ENCODE measurements at places on chromosomes 16 and 17.

DNA sequence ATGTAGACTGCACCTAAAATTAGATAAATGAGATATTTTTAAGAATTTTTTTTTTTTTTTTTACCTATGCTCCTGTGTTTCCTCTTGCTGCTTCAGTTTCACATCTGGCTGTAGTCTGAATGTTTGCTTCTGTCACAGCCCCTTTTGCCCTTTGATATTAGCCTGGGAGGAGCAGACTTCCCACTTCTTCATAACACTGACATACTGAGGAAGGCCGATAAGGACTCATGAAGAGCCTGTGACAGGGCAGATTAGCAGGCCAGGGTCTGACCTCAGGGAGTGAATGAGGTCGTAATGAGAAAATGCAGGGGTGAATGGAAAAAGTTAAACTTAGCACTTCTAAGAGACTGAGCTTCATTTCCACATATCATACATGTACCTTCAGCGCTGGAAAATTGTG lies at the start of gene SLFN14:
Gene SLFN14 (minus strand): TSS at position 117 of the 400 bp plus-strand sequence. CDS start 2,757 bp downstream, outside the sequence.
- no peak for DNase-seq

DNA sequence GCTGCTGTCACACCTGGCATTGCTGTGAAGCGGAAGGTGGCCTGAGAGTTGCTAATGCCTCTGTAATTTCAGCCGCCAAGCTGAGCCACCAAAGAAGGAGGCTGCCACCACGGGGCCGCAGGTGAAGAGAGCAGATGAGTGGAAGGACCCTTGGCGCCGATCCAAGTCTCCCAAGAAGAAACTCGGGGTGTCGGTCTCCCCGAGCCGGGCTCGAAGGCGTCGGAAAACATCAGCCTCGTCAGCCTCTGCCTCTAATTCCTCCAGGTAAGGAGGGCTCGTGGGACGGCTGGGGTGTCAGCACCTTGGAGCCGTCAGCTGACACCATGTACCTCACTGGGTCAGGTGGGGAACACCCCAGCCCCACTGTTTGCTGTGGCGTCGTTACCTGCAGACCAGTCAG lies 16.2 kb upstream of the IL17C start:
- DNase-seq = no peak

DNA sequence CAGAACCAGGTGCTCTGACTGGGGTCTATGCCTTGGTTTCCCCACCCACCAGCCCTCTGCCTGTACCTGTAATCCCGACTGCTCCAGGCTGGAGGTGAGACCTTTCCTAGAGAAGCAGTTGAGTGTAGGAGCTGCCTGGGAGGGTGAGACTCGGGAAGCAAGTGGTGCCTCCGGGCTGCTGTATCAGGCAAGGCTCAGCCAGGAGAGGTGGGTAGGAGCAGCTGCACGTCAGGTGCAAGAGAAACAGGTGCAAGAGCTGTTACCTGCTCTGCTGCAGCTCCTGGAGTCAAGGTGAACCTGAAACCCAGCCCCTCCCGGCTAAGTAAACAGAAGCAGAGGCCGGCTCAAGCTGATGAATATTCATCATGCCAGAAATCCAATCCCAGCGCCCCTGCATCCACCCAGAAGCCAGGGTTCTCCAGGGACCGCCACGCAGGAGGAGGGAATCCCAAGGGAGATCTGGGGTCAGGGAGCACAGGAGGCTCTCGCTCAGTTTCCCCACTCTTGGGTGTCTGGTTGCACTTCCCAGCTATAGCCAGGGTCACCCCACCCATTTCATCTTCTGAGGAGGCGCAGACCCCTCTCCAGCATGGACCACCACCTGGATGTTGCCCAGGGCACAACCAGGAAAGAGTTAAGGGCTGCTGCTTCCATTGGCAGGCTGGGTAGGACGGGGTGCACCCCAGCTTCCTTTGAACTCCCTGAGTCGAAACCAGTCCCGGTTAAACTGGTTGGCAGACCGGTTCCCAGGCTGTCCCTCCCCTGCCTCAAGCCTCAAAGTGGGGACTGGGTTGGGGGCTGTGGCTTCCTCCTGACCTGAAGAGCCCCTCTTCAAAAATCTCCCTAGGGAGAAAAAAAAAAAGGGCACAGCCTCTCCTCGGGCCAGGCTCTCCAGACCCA lies at the start of gene PRR15L:
Gene PRR15L (minus strand): TSS at position 293 of the 900 bp plus-strand sequence. CDS start 4,649 bp downstream, outside the sequence.
- no peak for DNase-seq

DNA sequence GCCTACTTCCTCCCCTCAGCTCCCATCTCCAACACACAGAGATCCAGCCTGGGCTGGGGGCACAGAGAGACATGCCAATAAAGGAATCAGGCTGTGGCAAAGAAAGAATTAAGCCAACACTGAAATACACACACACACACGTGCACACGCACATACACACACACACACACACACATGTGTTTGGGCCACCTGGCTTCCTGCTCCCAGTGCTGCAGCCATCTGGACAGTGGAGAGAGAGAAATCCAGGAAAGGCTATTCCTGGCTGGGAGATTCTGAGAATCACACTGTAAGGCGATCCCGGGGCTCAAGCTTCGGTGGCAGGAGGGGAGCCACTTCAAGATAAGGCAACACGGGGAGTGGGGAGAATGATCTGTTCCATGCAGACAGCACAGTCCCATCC lies 72.4 kb downstream of the NOG start:
- DNase-seq = no peak

GRCh38 chr16:67243481-67243880 lies 3.8 kb downstream of the FHOD1 start:
- DNase-seq = no peak

DNA sequence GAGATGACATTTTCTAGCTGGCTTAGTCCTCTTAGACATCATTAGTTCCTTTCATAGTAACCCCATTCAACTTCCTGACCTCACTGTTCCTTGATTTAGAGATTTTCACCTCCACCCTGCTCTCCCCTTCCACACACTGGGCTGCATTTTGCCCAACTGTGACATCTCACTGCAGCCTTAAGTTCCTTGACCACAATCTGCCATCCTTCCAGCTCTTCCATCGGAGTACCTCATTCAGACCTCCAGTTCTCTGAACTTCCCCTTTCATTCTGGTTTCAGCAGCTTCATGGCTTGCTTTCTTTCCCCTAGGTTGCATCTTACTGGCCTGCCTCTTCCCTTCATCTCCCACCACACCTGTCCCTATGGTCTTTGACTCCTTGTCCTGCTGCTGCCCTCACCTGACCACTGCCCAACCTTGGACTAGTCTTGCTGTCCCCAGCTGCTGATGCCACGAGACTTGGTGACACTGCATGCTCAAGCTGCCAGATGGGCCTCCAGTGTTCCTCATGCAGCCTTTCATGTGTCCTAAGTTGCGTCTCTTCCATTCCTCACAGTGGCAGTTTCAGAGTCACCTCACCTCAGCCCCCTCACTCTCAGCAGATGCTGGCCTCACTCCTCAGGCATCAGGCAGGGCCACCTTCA lies 40.8 kb downstream of the NUP88 start:
- no peak for DNase-seq

DNA sequence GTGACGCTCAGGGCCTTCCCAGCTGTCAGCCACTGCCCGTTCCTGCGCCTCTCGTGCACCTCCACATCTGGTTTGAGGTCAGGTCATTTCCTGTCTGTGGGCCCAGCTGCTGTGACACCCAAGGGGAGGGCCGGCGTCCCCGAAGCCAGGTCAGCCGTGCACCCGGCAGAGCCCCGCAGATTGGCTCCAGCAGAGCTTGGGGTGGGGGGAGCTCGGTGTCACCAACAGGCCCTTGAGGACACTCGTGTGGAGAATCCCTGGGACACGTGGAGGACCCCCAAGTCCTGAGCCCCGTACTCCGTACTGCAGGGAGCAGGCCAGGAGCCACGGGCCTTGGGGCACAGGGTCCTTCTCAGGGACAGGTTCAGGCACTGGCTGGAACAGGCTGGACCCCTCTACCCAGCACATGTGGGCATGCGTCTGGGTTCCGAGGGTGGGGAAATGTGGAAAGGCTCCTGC lies 4.8 kb downstream of the SPATA2L start:
- no peak for DNase-seq

DNA sequence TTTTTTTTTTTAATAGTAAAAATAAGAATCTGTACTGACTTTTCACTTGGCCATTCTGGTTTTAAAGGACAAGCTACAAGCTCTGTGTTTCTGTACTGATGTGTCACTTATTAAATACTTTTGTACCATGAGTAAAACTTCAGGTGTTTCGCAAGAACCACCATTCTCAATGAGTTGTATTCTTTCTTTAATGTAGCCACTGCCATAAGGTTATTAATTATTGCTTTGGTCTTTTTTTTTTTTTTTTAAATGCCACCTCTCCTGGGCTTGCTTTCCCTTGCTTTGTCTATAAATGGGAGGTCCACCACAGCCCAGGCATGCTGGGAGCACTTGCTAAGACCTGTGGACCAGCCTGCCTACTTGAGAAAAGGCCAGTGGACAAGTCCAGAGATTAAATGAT lies 8.4 kb downstream of the ARL2BP start:
- no peak for DNase-seq

- DNase-seq = no peak
Observed at GRCh38 chr17:37247825-37248224, 128.0 kb upstream of the C17orf78 start.

- no peak for DNase-seq
Observed at GRCh38 chr16:22188595-22189442, 17.3 kb upstream of the EEF2K start.

- DNase-seq = no peak
Observed at GRCh38 chr17:48202959-48203358, 95.4 kb downstream of the SNX11 start.
